ENCODE measurements at places on chromosomes 5 and 9. TPM values are rescaled to one million over a fixed set of nuclear protein-coding genes. Genes with fewer than 3 reads are reported as not detected.

The CCL28 gene
- 18.3 TPM for polyA plus RNA-seq

DNA sequence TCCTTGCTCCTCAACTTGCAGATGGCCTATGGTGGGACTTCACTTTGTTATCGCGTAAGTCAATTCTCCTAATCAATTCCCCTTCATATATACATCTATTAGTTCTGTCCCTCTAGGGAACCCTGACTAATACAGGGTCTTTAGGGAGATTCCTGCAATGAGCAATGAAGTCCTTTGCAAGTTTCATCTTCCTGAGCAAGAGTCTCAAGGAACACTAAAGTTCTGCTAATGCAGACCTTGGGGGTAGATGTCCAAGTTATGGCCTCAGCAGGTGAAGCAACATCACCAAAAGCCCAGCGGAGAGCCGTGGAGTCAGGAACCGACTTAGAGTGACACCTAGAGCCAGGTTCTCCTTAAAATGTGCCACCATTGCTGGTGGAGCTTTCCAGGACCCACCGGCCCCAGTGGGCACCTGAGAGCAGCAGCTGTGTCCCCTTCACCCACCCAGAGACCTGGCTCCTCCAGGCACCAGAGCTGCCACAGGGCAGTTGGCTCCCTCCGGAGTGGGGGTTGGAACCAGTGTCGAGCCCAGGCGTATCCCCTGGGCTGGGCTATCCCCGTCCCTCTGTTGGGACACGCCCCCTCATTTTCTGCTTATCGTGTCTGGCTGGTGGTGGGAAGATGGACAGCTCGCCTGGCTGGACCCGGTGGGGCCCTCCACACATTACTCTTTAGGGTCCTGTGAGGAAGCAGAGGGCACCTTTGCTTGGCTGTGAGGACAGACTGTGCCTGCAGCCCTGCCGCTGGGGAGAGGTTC, 10.9 kb upstream of the FCN1 start:
- H3K36me3 ChIP-seq: no peaks in the 10 kb centered on the region
- H3K27me3 ChIP-seq: peaks cover 6% of the 10 kb centered on the region
- H3K4me1 ChIP-seq: no peaks in the 10 kb centered on the region
- DNase-seq: peak; percentile 32
- peak overlapping the region; percentile 25 for H3K27ac ChIP-seq

DNA sequence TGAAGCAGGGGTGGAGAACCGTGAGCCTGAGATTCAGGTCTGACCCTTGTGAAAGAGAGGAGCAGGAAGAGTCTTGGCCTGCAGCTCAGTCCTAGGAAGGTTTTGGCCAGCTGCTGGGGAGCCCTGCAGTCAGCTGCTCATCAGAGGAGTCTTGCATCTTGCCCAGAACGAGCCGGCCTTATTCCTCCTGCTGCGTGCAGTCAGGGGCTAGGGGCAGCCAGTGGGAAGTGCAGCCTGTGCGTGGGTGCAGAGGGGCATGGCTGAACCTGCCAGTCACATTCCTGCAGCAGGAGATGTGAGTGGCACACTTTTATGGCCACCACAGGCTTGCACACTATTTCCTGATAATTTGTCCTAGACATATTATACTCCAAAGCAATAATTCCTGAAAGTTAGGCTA, 278.7 kb downstream of the NPR3 start:
- no peak overlapping the region for H3K27ac ChIP-seq
- no peaks in the 10 kb centered on the region for H3K27me3 ChIP-seq
- no peak overlapping the region for H3K4me3 ChIP-seq
- H3K4me1 ChIP-seq: no peaks in the 10 kb centered on the region

GRCh38 chr5:33034777-33035176, 323.7 kb downstream of the NPR3 start:
- no peak for DNase-seq
- peaks cover 2% of the 10 kb centered on the region for H3K4me1 ChIP-seq
- no peaks in the 10 kb centered on the region for H3K36me3 ChIP-seq
- H3K4me3 ChIP-seq: no peak overlapping the region
- no peaks in the 10 kb centered on the region for H3K27me3 ChIP-seq
- no peak overlapping the region for H3K27ac ChIP-seq
